ENCODE measurements at places on chromosomes 12 and 14.

DNA sequence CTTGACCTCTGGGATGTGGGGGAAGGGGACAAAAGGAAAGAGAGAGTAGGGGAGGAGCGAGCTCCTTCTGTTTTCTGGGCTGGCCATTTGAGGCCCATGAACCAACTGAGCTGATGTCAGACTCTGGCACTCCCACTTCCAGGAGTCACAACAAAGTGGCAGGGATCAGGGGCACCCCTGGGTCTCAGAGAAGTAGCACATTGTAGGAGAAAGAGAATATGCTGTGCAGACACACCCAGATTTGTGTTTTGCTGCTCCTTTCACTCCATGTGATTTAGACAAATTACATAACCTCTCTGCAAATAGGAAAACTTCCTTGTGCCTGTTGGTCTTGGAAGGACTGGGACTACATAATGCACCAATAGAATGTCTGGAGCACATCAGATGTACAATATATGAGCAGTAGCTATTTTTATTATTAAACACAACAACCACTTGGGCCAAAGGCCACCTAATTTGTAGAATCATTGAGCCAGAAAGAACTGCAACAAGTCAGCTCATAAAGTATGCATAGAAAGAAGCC is 265.5 kb downstream of the ZFP36L1 start:
- peak; percentile 40 for DNase-seq

DNA sequence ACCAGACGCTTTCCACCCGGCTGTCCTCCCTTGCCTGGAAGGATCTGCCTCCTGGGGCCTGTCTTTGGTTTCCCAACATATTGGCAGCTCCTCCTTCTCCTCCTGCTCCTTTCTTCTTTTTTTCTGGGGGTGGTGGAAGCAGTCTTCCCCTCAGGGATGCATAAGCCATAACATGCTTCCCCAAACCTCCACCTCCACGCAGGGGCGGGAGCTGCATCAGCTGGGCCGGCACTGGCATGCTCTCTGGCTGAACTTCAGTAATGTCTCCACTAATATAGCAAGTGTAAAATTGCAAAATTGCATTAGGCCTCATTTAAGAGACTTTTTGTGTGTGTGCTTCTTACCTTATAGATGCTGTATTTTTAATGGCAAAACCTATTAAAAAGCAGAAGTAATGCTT is 58.6 kb downstream of the GLT1D1 start:
- no peak for DNase-seq

DNA sequence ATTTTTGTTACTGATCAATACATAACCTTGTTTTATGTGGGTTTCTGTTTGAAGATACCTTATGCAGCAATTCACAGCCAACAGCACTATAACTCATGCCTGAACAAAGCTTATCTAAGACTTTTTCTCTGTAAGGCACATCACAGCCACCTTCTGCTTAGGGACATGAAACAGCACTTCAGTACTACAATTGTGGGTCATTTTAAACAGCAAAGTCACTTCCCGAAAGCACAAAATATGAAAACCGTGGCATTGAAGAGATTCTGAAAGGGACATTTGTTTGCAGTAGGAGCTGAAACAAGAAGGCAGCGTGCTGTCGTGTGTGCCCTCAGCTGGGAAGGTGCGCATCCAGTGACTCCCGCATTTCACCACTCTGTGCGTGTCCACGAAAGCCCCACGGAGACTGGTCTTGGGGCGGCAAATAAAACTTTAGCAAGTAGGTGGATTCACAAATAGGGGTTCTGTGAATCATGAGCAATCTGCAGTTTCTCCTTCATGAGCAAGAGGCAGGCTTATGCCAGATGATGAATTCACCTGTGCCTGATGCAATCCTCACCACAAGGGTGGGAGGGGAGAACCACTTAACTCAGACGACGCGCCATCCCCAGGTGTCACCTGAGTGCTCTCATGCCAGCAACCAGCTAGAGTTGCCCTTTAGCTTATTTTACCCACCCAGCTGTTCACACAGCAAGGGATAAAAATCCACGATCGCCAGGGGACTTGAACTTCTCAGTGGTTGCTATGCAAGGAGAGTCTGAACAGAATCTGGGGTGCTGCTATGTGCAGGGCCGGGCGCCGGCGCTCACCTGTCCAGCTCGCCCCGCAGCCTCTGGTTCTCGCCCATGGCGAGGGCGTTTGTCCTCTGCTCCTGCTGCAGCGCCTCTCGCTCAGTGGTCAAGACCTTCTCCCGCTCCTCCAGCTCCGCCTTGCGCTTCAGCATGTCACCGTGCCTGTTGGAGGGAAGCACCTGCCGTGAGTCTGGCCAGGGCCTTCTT is 54.9 kb upstream of the GPR68 start:
- DNase-seq, result no peak

DNA sequence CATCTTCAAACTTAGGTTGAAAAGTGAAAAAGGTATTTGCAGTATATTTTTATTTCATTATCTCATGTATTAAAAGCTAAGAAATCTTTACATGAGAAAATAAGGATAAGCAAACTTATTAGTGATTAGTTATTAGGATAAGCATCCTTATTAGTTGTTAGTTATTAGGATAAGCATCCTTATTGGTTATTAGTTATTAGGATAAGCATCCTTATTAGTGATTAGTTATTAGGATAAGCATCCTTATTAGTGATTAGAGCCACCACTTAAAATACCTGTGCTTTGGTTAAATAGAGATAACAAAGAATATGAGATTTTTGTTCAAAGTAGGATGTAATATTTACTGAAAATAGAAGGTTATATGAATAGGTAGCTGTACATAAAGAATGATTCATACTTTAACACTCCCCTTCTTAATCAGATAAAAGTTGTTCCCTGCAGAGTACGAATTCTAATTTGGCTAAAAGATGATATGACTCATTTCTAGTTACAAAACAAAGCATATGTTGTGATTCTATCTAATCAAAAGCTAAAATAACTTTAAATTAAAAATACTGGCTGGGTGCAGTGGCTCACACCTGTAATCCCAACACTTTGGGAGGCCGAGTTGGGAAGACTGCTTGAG is 56.4 kb downstream of the KDM5A start:
- DNase-seq, result no peak

DNA sequence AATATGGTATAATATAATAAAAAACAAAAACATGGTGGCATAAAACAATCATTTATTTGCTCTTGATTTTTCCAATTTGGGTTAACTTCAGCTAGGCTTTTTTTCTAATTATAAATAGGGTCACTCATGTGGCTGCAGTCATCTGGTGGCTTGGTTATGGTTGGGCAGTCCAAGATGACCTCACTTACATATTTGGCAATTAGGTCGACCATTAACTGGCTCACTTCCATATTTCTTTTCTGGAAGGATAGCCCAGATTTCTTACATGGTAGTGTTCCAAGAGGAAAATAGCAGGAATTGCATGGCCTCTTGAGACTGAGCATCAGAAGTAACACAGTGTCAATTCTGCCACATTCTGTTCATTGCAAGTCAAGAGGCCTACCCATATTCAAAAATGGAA is 153.4 kb downstream of the FUT8 start:
- DNase-seq, result no peak

- no peak for DNase-seq
Measured at GRCh38 chr14:24038686-24039085, 13.1 kb upstream of the CARMIL3 start.

- no peak for DNase-seq
Measured at GRCh38 chr12:95805864-95806671, 15.5 kb upstream of the NTN4 start.

GRCh38 chr12:106791531-106791930 is 17.0 kb downstream of the RIC8B start:
- no peak for DNase-seq

DNA sequence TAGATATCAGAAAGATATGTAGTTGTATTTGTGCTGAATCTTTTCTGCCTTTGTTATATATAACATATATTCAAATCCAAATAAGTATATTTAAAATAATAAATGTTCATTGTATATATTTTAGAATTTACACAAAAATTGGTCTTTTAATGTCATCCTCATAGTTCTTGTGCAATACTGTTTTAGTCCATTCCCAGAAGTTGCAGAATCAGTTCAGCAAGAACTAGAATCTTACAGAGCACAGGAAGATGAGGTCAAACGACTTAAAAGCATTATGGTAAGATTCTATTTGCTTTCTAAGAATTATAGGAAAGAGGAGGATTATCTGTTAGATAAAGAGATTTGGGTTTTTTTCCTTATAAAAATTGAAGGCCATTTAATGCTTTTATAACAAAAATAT is 51.0 kb downstream of the SCFD1 start:
- DNase-seq, result no peak
